ENCODE measurements at places on chromosomes 2 and 18. TPM values are rescaled to one million over a fixed set of nuclear protein-coding genes. Genes with fewer than 3 reads are reported as not detected.
A peak's percentile ranks its signal among the peaks of the same experiment; 100 is the strongest.

DNA sequence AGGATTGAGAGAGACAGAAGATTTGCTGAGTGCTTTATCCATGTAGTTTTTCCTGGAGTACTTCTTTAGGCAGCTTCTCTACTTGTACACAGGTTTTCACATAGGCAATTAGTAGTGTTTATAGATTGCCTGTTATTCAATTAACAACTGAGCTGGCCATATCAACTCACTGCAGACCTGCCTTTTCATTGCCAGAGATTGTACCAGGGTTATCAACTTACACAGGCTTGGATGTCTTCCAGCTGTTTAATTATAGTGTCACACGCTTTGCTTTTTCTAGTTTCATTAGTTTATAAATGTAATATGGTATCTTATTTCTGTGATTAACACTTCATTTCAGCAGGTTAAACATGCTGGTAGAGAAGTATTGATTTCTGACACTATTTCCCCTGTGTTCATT is 125.9 kb downstream of the GPD2 start:
- no peak overlapping the region for H3K4me3 ChIP-seq
- no peak for DNase-seq
- no peak overlapping the region for H3K27ac ChIP-seq
- H3K27me3 ChIP-seq = no peaks in the 10 kb centered on the region
- H3K4me1 ChIP-seq = no peaks in the 10 kb centered on the region

The COL4A3 gene
- not detected for total RNA-seq

DNA sequence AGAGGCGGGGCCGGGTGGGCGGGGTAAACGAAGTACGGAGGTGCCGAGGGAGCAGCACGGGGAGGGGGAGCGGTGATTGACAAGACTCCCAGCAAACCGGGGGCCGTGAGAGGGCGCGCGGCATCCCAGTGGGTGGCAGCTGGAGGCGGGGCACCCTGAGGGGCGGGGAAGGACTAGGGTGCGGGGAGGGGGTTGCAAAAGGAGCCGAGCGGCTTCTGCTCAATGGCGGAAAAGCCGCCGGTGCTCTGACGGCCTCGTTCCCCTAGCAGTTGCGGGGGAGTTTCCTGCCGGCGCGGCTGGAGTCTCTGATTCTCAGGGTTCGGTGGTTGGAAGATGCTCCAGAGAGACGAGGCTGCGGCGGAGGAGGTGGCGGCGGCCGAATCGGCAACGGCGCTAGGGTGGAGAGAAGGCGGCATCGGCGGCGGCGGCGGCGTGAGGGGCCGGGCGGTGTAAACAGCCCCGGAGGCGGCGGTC is at the start of gene PPM1B:
TSS of gene PPM1B (plus strand) at position 195 of the 474 bp plus-strand sequence. CDS start 32,325 bp downstream, outside the sequence.
- H3K4me1 ChIP-seq = peaks cover 23% of the 10 kb centered on the region
- H3K27me3 ChIP-seq = no peaks in the 10 kb centered on the region
- H3K4me3 ChIP-seq = peak within 1 kb of the TSS; percentile 98

The INHBB gene
- total RNA-seq = not detected

The WDR35 gene
- total RNA-seq = 4.7 TPM

The NLRC4 gene
- total RNA-seq = 0.14 TPM

GRCh38 chr18:58359218-58359617 is 269.7 kb downstream of the ALPK2 start:
- DNase-seq = no peak
- H3K27me3 ChIP-seq = peaks cover 4% of the 10 kb centered on the region
- H3K4me3 ChIP-seq = no peak overlapping the region
- H3K36me3 ChIP-seq = no peaks in the 10 kb centered on the region
- no peak overlapping the region for H3K27ac ChIP-seq

DNA sequence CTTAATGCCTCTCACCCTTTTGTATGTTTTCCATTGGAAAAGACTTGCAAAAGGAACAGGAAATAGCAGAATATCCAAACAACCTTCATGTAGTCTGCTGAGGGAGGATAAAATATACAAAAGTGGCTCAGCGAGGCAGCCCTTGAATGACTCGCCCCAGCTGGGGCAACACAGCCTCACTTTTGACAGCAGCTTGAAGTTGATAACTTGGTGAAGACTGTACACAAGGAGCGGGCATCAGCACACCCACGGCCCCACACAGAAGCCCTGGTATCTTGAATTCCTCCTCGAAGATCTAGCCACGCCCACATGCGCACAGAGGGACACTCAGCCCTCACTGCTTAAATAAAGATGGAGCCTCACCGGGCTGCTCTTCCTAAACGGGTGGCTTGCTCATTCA is 161.0 kb downstream of the IRS1 start:
- no peak for DNase-seq
- H3K27me3 ChIP-seq = peaks cover 11% of the 10 kb centered on the region
- H3K27ac ChIP-seq = no peak overlapping the region
- no peaks in the 10 kb centered on the region for H3K36me3 ChIP-seq
- H3K4me3 ChIP-seq = no peak overlapping the region

The EFR3B gene
- total RNA-seq = 0.11 TPM

All from activated naive CD8-positive, alpha-beta T cell treated with anti-CD3 and anti-CD28 coated beads, Interleukin-2, amount 10 ng/mL, durations not matched to agents 7 days and 5 days (primary cell).